HepG2 (cell line): ENCODE measurements at places on chromosomes 11 and 22. TPM values are rescaled to one million over a fixed set of nuclear protein-coding genes. Genes with fewer than 3 reads are reported as not detected.

Gene OR56A1
- total RNA-seq, result not detected in 2 replicates

Gene MISFA
- 4.8 and 5.4 TPM in 2 replicates for total RNA-seq

DNA sequence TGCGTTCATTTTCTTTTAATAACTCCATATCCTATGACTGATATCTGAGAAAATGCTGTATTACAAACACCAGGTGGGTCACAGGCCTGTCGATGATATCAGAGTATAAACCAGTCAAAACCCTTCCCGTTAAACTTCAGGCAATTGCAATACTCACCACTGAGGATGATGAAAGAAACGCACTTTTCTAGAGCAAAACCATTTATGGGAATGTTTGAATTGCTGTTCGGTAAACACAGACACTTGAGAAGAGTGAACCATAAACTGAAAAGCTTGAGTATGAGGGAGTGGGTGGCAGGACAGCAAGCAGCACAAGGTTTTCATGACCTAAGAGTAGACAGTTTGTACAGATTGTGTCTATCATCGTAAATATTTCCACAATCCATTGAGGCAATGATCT is 139.8 kb upstream of the CEP126 start:
- DNase-seq, result no peak

Gene SHANK2
- 10.2 and 10.5 TPM in 2 replicates for total RNA-seq

Gene SLC5A1
- not detected in 2 replicates for total RNA-seq
